Activated gamma-delta T cell treated with Interleukin-2 at 50 U/mL for 16 hours (primary cell): ENCODE measurements at places on chromosomes 11 and 22.

DNA sequence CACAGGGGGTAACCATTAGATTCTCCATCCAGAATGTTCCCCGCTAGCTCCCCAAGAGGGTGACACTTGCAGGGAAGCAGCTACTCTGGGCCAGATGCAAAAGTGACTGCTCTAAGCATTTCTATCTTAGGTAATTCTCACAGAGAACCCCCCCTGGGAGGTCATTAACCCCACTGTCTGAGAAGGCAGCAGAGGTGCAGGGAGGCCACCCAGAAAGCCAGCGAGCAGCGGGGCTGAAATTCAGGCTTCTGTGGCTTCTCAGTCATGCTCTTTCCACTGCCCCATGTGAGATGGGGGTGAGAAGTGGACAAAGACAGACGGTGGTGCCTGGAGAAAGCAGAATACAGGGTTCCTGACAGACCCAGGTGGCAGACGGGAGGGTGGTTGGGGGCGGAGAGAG is 114.4 kb upstream of the ASPHD2 start:
- no peak for DNase-seq

DNA sequence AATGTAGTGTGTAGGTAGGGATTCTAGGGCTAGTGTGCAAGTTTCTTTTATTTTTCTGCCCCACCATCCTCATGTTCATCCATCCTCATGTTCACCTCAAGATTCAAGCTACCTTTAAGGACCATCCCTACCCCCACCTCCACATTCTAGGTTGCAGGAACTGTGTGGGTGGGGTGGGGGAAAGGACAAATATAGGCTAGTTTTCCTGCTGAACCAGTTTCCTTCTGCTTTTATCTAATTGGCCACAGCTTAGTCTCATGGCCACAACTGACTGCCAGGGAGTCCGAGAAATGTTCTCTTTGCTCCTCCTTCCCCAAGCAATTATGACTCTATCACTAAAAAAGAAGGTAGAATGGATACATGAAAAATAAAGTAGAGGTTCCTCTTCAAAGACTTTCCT is 179.0 kb upstream of the LARGE1 start:
- DNase-seq, result no peak

- DNase-seq, result no peak
Measured at GRCh38 chr11:133385781-133386180, 146.5 kb downstream of the OPCML start.

- DNase-seq, result peak; percentile 19
Measured at GRCh38 chr11:108697872-108698473, 33.1 kb downstream of the DDX10 start.

- DNase-seq, result no peak
Measured at GRCh38 chr11:17741487-17741886, 6.9 kb downstream of the KCNC1 start.

- DNase-seq, result no peak
Measured at GRCh38 chr11:75423721-75424120, 9.3 kb downstream of the KLHL35 start.

GRCh38 chr11:64378335-64378880 is 19.4 kb downstream of the RPS6KA4 start:
- DNase-seq, result no peak

DNA sequence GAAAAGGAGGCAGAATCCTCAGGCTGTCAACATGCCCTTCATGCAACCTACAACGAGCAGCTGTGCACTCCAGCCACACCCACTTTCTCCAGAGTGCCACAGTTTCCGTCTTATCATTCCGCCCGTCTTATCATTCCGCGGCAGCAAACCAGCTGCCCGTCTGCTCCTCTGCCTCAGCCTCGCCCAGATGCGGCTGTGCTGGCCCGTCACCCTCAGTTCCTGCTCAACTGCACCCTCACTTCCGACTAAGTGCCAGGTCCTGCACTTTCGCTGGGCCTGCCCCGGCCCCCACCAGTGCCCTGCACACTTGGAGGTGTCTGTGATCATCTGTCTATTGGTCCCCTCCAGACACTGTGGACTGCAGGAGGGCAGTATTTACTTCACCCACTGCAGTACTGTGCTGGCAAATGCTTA is 43.7 kb downstream of the MICAL3 start:
- DNase-seq, result peak; percentile 35

- no peak for DNase-seq
Measured at GRCh38 chr11:67492801-67493547, 10.1 kb downstream of the AIP start.

- no peak for DNase-seq
Measured at GRCh38 chr22:30015229-30015797, 65.0 kb upstream of the HORMAD2 start.

- DNase-seq, result no peak
Measured at GRCh38 chr11:82183346-82183745, 550.3 kb downstream of the FAM181B start.

DNA sequence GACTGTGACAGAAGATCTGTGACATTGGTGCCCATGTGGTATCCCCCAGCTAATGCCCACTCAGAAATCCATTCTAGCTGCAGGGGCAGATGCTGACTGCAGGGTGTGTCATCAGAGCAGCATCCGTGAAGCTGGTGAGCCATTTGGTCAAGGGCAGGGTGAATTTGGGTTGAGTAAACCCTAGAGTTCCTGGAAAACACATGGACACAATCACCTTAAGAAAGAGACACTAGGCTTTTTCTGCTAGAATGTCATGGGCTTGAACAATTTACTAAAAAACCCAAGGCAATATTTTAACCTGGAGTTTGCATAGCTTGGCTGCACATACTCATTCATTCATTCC is 100.0 kb downstream of the ADAMTS15 start:
- DNase-seq, result no peak

DNA sequence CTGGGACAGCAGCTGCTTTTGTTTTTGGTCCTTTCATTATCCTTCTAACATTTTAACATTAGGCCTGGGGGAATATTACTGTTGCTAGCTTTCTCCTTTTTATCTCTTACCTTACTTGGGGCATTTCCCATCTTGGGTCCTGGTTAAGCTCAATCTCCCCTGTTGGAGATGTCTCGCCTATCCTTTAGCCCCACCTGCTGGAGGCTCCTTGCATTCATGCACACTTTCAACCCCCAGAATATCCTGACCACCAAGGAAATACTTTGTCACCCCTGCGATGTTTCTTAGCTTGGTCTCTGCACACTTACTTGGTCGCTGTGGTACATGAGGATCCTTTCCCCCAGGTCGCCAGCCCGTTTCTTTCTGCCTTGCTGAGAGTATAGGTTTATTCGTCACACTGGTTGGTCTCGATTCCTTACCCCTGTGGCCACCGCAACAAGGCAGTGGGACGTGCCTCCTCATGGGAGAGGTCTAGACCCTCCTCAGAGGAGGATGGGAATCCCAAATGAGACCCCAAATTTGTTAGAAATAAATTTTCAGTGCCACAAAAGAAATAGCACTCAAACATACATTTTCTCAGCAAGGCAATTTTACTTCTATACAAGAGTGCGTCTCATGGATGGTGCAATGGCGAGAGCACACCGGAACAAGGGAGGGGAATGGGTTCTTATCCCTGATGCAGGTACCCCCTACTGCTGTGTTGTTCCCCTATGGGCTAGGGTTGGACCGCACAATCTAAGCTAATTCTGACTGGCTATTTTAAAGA is 5.4 kb upstream of the TXN2 start:
- DNase-seq, result peak; percentile 65

DNA sequence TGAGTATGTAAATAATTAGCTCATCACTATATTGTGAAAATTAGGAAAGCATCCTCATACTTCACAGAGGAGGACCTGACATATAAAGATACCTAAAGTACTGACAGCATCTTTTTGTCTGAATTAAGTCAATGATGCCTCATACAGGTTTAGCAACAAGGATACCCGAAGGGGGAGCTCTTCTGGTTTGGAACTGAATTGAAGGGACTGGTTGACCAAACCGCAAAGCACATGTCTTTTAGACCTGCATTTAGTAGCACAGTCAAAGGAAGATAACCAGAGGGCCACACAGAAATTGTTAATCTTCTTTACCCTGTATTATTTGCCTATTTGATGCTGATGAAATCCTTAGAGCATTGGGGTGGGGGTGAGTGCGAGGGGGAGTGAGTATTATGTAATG is 12.9 kb upstream of the WT1 start:
- no peak for DNase-seq

GRCh38 chr11:78961247-78961646 is 386.6 kb upstream of the NARS2 start:
- no peak for DNase-seq

DNA sequence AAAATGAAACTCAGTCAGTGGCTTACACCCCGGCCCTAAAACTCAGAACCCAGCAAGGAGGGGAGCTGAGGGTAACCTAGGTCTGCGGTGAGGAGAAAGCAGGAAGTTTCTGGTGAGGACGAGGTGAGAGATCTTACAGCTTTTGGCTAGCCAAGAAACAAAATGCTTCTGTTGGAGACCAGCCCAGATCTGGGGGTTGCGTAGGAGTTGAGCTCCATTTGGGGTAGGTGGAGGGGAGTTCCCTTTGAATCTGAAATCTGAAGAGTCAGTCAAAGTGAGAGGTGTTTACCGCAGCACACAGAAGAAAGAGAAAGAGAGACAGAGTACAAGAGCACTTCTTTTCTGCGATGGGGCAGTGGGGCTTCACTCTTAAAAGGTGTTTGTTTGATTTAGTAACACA is 29.6 kb downstream of the EHF start:
- peak; percentile 61 for DNase-seq

GRCh38 chr11:69551963-69552362 is 70.5 kb downstream of the LINC01488 start:
- no peak for DNase-seq

- DNase-seq, result no peak
Measured at GRCh38 chr11:19428206-19429002, 187.7 kb upstream of the E2F8 start.

- DNase-seq, result no peak
Measured at GRCh38 chr11:96228473-96228891, 114.5 kb downstream of the MAML2 start.

DNA sequence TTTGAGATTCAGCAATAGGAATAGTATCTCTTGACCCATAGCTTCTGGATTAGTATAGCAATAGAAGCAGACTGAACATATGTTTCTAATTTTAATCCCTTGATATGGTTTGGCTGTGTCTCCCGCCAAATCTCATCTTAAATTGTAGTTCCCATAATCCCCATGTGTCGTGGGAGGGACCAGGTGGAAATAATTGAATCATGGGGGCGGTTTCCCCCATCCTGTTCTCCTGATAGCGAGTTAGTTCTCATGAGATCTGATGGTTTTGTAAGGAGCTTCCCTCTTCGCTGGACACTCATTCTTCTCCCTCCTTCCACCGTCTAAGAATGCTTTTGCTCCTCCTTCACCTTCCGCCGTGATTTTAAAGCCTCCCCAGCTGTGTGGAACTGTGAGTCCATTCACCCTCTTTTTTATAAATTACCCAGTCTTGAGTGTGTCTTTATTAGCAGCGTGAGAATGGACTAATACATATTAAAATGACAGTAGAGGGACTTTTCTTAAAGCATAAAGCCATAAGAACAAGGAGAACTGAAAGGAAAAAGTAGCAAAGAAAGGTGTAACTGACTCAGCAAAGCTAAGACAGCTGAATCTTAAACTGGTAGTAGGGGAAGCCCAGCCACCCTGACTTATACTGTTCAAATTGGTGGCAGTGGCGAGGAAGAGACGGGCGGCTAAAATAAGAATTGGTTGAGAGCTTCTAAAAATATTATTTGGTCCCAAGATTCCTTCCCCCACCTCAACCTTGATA is 20.3 kb upstream of the SLN start:
- DNase-seq, result no peak

DNA sequence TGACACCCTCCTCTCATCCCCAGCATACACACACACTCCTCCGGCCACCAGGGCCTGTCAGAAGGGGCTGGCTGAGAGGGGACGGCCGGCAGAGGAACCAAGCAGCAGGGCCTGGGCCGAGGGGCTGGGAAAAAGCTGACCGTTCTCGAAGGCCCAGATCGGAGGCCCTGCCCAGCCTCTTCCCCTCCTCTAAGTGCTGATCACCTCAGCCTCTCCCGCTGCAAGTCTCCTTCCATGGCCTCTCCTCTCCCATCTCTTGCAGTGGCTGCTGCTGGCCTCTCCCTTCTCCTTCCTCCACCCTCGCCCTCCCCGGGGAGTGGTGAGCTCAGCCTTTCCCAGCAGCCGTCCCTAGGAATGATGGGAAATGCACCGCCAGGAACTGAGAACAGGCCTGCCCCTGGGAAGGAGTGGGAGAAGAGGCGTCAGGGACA is 39.6 kb downstream of the ARRB1 start:
- DNase-seq, result no peak

GRCh38 chr11:119416606-119417580 is 6.1 kb downstream of the THY1 start:
- DNase-seq, result no peak

GRCh38 chr11:71488681-71489270 is 35.8 kb downstream of the NADSYN1 start:
- no peak for DNase-seq

DNA sequence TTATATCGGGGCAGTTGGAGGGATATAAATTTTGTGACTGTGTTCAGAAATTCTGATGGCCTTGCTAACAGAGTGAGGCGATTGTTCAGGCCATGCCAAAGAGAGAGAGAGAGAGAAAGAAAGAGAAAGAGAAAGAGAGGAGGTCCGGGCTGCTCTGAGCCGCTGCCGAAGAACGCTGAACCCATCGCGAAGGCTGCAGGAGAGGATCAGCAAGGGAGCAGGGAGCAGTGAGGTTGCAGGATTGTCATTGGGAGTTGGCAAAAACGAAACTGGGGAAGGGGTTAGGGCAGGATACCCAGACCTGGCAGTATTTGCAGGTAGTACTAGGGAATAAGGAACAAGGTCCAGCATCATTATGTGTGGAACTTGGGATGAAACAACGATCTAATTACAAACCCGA is 537.1 kb downstream of the INSC start:
- DNase-seq, result no peak

DNA sequence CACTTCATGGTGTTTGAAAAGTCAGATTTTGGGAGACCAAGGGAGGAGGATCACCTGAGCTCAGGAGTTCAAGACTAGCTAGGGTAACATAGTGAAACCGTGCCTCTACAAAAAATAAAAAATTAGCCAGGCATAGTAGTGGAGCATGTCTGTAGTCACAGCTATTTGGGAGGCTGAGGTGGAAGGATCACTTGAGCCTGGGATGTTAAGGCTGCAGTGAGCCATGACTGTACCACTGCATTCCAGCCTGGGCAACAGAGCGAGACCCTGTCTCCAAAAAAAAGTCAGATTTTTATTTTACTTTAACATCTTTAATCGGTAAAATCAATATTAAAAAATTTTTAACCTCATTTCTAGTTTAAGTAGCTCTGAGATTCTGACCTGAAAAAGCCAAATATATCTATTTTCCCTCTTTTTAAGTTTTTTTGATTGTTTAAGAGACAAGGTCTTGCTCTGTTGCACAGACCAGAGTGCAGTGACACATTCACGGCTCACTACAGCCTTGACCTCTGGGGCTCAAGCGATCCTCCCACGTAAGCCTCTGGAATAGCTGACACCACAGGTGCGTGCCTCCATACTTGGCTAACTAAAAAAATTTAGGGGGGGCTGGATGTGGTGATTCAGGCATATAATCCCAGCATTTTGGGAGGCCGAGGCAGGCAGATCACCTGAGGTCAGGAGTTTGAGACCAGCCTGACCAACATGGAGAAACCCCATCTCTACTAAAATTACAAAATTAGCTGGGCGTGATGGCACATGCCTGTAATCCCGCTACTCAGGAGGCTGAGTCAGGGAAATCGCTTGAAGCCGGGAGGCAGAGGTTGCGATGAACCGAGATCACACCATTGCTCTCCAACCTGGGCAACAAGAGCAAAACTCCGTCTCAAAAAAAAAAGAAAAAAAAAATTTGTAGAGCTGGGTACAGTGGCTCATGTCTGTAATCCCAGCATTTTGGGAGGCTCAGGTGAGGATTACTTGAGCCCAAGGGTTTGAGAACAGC is 48.4 kb downstream of the SFI1 start:
- no peak for DNase-seq
